ENCODE measurements at places on chromosomes 7 and 10. TPM values are rescaled to one million over a fixed set of nuclear protein-coding genes. Genes with fewer than 3 reads are reported as not detected.

- H3K4me1 ChIP-seq = no peaks in the 10 kb centered on the region
- DNase-seq = no peak
- H3K27ac ChIP-seq = no peak overlapping the region
- no peaks in the 10 kb centered on the region for H3K27me3 ChIP-seq
- H3K4me3 ChIP-seq = no peak overlapping the region
- no peaks in the 10 kb centered on the region for H3K36me3 ChIP-seq
Measured at GRCh38 chr7:42372479-42372878, 135.5 kb upstream of the GLI3 start.

DNA sequence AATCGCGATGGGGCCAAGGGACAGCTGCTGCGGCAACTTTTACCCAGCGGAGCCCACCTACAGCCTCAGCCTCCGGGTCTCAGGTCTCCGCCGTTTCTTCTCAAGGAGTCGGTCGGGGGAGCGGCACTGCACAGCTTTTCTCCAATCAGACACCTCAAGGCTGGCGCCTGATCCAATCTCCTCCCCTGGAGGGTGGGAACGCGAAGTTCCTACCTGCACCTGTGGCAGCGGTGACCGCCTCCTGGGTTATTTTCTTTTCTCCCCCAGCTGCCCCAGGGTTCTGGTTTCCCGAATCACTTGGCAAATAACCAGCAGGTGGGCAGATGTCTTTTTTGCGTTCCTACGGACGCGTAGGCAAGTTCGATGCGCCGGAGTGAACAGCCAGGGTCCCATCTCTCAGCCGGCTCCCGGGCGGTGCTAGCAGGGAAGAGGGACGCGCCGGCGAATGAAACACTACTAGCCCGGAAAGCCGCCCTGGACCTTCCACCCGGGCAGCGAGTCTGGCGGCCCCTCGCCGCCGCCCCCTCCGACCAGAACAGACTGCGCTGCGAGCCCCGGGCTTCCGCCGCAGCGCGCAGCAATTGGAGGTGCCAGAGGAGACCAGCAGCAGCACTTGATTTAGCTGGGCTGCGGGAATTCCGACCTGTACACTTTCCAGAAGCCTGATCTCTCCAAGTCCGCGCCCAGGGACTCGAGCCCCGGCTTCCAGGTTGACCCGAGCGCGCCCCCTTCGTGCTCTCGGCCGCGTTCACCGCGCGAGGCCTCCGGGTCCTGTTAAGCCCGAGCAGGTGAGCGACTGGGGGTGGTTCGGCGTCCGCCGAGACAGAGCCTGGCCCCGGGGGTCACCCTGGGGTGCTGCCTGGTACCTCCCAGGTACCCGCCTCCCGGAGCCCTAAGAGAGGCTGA lies at the start of gene PRR15:
Gene PRR15 (plus strand): TSS at position 246 of the 906 bp plus-strand sequence. CDS start 2,495 bp downstream, outside the sequence.
- H3K36me3 ChIP-seq = no peaks in the 10 kb centered on the region
- H3K4me3 ChIP-seq = no peak within 1 kb of the TSS
- no peaks in the 10 kb centered on the region for H3K4me1 ChIP-seq

DNA sequence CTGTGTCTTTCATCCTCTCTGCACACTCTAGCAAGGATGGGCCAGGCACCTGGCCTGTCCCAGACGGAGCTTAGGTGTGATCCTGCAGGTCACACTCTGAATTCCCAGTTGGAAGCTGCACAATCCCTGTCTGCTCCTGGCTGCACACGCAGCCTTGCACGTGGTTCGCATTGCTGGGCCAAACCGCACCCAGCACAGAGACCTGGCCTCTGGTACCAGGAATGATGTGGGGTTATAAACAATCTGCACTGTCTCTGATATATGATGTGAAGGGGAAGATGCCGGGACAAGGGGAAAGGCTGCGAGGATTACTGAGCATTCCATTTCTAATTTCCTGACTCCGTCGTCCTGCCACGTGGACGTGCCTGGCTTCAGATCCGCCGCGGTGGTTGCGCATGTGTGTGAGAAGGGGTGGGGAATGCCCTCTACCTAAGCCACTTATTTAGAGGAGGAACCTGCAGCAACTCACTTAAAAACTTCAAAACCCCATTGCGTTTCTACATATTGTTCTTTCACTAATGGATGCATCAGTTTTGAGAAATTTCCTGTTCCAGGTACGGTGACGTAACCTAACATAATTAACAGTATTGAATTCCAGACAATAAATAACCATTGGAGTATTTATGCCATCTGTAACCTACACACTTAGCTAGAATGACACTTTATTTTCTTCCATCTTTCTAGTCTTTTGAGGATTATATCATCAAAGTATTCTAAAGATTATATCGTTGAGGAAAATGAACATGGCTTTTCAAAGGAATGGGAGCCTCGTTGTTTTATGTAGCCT lies 559.7 kb upstream of the MGMT start:
- no peaks in the 10 kb centered on the region for H3K27me3 ChIP-seq
- no peaks in the 10 kb centered on the region for H3K36me3 ChIP-seq
- no peak overlapping the region for H3K4me3 ChIP-seq
- no peak for DNase-seq
- H3K4me1 ChIP-seq = no peaks in the 10 kb centered on the region

DNA sequence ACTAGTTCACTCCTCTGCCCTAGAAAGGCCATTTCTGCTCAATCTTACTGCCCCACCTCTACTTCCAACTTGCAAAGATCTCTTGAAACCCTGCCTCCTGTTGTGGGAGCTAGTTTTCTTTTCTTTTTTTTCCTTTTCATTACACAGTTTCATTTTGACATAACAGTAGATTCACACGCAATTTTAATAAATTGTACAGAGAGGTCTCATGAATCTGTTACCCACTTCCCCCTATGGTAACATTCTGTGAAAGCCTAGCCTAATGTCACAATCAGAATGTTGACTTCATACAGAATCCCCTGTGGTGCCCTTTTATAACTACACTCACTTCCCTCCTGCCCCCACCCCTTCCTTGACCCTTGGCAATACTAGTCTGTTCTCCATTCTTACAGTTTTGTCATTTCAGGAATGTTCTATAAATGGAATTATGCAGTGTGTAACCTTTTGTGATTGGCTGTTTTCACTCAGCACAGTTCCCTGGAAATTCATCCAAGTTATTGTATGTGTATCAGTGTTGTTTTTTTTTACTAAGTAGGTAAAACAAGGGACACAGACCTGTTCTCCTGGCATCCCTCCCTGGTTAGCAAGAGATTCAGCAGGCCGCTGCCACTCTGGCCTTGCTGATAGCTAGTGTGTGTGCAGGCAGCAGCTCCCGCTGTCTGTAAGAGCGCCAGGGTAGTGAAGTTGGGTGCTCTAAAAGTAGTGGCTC lies 21.5 kb downstream of the CHST3 start:
- H3K4me3 ChIP-seq = no peak overlapping the region
- no peaks in the 10 kb centered on the region for H3K4me1 ChIP-seq
- no peak for DNase-seq
- no peaks in the 10 kb centered on the region for H3K27me3 ChIP-seq
- H3K36me3 ChIP-seq = no peaks in the 10 kb centered on the region

Gene TWIST1
- total RNA-seq = 3.4 TPM

Gene OR2A5
- total RNA-seq = not detected

Gene ELN
- total RNA-seq = not detected

Gene CRPPA
- total RNA-seq = 0.79 TPM
